ENCODE measurements at places on chromosomes 5 and 9.

- no peak for DNase-seq
These were observed 15.1 kb upstream of the CSNK1G3 start for GRCh38 chr5:123496892-123497291.

DNA sequence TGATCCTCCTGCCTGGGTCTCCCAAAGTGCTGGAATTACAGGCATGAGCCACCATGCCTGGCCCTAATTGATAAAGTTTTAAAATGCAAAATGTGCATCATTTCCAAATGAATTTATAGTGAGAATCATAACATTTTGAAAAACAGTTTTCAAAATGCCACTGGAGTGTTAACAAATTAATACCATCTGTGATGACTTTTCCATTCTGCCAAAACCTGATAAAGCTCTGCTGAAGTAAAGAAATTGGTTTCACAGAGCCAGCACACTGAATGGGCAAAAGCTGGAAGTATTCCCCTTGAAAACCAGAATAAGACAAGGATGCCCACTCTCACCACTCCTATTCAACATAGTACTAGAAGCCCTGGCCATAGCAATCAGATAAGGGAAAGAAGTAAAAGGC is 89.6 kb downstream of the MUSK start:
- DNase-seq: no peak

- no peak for DNase-seq
These were observed 158.1 kb upstream of the SHB start for GRCh38 chr9:38227061-38227540.

DNA sequence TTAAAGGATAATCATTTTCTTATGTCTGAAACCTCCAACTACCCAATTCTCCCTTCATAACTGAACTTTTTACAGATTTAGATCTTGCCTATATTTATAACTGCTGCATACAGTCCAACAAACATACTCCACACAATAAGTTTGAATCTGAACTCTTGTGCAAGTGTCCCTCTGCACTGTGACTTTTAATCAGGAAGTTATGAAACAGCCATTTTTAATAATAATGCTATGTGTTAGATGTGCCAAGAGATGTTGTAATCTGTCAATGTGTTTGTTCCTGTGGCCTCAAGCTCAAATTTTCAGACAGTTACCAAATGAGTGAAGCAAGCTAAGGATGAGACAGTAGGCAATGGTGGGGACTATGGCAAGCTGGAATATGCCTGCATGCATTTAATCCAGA is 57.6 kb upstream of the MTAP start:
- no peak for DNase-seq

GRCh38 chr5:153533546-153533945 is 43.1 kb downstream of the GRIA1 start:
- DNase-seq: no peak

DNA sequence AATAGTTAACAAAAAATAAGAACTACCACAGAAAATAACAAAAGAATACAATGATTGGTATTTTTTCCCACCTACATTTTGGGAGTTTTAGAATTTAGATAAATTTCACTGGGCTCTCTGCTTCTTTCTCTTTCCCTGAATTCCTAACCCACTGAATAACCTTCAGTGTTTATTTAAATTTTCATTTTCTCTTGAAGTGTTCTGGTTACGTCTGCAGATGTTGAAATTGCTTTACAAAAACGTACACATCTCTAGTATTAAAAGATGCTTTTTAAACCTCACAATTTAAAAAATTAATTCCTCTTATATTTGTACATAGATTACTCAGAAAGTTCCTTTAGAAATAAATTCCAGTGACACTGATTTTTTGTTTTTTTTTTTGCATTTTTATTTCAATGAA is 158.7 kb upstream of the TUT7 start:
- DNase-seq: no peak

GRCh38 chr5:6307304-6307703 is 71.0 kb downstream of the MED10 start:
- DNase-seq: no peak

GRCh38 chr5:113292462-113292861 is 142.3 kb downstream of the TSSK1B start:
- DNase-seq: no peak

GRCh38 chr5:119396030-119396664 is 40.3 kb downstream of the TNFAIP8 start:
- no peak for DNase-seq

Measured in memory B cell (primary cell).